ENCODE measurements at places on chromosomes 2 and 18.

GRCh38 chr2:208906330-208906729, 499.7 kb downstream of the PTH2R start:
- no peak for DNase-seq

DNA sequence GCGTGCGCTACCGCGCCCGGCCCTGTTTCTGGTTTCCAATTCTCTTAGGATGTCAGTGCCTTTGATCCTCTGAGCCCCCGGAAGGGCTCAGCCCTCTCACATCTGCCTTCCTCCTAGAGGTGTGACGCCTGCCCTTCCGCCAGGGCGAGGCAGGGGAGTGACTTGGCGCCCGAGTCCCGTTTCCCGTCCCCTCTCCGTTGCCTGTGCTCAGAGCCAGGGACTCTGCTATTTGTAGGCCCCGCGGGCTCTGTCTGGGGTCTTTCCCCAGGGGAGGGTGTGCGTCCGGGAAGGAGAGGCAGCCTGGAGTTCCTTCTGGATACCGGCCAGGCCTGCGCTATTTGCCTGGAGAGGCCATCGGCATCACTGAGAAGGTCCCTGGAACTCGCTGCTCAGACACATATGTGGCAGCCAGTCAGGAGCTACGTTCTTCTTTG, 103.7 kb upstream of the TAF1B start:
- no peak for DNase-seq

DNA sequence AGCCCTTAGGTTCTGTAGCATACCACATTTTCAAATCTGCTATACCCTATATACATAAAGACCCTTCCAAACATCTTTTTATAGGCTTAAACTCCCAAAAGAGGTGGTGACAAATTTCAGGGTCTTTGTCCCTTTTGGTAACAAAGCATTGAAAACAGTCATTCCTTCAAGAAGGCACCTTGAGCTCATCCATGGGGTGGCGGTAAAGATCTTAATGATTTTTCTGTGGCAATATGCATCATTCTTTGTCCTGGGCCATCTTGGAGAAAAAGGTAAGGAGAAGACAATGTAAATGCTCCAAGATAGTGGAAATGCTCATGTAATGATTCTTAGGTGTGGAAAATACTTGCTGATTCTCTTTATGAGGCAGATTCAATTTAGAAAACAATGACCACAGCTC, 890.5 kb downstream of the CNTNAP5 start:
- DNase-seq, result no peak

DNA sequence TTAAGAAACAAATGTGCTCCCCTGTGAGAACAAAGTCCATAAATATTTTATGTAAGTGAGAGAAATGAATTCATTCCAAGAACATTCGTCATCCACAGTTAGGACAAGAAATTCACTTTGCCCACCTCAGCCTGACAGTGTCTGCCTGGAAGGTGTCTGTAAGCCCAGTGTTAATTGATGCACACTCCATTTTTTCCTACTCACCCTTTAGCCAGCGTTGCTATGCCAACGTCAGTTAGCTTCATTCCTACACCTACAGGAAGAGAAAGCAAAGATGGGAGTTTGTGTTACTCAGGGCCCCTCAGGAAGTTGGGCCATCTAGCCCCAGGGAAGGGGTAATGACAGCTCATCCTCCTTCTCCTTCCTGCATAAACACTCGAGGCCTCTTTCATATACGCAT, 131.0 kb downstream of the ALPK2 start:
- no peak for DNase-seq

- no peak for DNase-seq
These were observed 37.0 kb upstream of the LYPD6B start for GRCh38 chr2:149001496-149001895.

DNA sequence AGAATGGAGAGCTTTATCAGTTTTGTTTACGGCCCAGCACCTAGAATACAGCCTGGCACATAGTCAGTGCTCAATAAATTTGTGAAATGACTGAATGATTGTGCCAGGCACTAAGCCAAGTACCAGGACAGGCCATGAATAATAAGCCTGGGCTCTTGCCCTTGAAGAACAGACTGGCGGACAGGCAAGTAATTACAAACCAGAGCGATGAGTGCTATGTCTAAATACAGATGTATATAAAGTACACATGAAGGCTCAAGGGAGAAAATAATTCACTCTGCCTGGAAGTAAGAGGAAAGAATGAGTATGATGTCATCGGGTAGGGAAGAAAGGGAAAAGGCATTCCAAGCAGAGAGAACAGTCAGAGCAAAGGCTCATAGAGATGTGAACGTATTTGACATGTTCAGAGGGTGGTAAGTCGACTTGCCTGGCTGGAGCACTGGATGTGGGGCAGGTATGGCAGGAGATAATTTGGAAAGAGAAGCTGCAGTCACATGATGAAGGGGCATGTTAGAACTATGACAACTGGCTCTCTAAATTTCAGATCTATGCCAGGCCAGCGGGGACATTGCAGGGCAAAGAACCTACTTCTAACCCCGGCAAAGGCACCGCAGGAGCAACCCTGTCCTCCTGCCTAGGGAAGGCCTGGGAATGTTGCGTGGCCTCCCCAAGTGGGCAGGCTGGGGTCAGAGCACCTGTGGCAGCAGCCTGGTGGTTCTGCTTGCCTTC, 119.1 kb upstream of the STPG4 start:
- no peak for DNase-seq

DNA sequence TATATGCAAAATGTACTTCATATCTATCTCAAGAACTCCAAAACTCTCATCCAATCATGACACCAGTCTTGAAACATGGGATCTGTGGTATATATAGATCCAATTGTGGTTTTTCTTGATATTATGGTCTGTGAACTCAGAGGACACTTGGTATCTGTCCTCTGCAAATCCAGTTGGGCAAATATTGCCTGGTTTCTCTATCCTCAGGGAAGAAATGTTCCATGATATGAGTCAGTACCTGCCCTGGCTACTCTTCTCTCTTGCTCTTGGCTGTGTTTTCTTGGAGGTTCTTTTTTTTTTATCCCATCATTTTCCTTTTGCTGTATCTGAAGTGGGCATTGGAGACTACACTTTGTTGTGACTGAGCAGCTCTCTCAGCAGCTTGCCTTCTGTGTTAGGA, 10.9 kb downstream of the NBEAL1 start:
- no peak for DNase-seq

GRCh38 chr18:44133483-44133882, 547.2 kb upstream of the SETBP1 start:
- no peak for DNase-seq

DNA sequence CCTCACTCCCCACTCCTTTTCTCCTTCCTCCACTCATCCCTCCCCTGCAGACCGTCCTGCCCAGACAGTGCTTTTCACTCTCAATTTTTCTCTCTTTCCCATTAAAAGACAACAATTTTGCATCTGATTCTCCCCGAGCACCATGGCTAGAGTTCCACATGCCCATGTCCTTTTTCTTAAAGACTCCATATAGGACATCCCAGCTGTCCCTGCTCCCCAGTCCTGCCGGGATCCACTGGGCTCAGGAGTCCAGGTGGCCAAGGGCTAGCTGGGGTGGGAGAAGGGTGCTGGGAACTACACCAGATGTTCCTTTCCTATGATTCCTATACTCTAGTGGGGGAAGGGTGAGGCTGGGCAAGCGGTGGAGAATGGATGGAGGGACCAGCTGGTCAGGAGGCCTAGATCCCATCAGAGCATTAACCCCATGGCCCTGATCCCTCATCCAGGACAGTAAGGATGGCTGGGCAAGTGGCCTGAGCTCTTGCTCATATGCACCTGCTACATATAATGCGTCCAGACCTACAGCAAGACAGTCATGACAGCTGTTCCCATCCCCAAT, 52.8 kb upstream of the RMDN2 start:
- no peak for DNase-seq

DNA sequence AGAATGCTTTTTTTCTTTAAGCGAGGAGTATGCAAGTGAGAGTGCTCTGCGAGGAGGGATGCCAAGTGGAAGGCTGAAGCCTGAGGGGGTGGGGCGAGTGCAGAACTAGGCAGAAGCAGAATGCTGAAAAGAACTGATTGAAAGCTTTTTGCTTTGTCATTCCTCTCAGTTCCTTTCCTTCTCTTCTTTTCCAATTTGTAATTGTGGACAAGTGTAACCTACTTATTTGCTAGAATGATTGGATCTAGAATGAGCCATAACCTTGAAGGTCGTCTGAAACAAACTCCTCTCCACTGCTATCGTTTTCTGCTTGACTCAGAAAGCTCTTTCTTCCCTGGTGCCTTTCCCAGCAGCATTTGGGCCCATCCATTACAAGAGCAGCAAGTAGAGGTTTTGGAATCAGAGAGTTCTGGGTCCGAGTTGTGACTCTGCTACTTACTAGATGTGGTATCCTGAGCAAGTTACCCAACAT, 115.3 kb downstream of the METTL8 start:
- no peak for DNase-seq

DNA sequence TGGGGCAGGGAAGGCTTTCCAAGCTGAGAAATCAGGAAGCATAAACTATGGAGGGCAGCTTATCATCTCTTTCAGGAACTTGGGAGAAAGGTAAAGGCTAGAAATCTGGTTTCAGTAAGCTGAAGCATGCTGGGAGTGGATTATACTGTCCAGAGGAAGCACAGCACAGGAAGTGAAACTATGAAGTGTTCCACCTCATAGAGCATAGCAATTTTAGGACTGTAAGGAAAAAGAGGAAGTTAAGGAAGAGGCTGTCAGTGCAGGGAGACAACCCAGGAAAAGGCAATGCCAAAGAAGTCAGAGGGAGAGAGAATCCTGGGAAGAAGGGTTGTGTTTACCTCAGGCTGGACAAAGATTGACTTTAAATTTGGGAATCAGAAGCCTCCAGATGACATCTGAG, 51.9 kb downstream of the EFEMP1 start:
- no peak for DNase-seq

DNA sequence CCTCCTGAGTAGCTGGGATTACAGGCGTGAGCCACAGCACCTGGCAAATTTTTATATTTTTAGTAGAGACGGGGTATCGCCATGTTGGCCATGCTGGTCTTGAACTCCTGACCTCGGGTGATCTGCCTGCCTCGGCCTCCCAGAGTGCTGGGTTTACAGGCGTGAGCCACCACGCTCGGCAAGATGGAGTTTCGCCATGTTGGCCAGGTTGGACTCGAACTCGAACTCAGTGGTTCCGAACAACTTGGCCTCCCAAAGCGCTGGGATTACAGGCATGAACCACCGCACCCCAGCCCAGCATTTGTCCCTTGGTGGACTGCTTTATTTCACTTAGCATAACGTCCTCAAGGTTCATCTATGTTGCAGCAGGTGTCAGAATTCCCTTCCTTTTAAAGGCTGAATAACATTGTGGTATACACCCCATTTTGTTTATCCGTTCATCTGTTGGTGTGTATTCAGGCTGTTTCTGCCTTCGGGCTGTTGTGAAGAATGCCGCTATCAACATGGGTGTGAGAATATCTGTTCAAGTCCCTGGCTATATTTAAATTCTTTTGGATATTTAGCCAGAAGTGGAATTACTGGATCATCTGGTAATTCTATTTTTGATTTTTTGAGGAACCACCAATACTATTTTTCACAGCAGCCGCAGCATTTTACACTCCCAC, 1.2 kb upstream of the CENPA start:
- DNase-seq, result no peak

- DNase-seq, result no peak
These were observed 9.3 kb downstream of the WNT10A start for GRCh38 chr2:218889937-218890336.

- DNase-seq, result no peak
These were observed 43.4 kb downstream of the ZCCHC2 start for GRCh38 chr18:62566199-62566598.

GRCh38 chr2:181853696-181854095, 37.8 kb upstream of the ITPRID2 start:
- no peak for DNase-seq

DNA sequence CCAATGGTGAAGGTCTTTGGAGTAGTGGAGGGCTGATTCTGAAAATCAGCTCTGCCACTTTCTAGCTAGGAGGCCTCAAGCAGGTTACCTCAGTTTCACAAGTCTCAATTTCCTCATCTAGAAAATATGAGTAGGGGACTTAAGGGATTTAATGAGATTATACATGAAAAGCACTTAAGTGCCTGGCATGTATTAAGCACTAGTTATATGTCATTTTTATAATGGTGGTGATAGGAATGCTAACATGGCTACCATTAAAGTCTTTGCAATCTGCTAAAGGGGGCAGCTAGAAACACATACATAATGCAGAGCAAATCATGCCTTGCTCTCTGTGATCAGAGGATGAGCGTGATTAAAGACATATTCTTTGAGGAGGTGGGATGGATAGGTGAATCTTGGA, 640.9 kb upstream of the ZEB2 start:
- no peak for DNase-seq

- DNase-seq, result no peak
These were observed 199.5 kb upstream of the DDX18 start for GRCh38 chr2:117614823-117615534.

DNA sequence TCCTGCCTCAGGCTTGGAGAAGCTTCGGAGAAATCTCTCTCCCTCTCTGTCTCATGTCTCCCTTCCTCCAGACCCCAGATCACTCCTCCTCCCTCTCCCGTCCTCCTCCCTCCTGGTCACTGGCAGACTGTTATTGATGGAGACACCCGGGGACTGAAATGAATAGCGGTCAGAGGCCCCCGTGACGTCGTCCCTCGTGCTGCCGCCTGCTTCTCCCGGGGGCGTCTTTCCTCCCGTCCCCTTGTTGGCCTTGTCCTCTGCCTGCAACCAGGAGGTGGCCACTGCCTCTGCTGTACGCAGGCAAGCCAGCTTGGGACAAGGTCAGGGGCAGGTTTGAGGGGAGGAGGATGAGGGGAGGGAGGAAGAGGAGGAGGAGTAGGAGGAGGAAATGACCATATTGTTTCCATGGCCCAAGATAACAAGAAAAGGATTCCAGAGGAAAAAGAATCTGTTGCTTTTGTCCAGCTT, 78.2 kb downstream of the CELF4 start:
- DNase-seq, result no peak

- DNase-seq, result no peak
These were observed 1646.8 kb upstream of the TMEFF2 start for GRCh38 chr2:193841384-193842150.

GRCh38 chr2:241574911-241575623, 16.5 kb downstream of the BOK start:
- DNase-seq, result no peak

- no peak for DNase-seq
These were observed 51.0 kb downstream of the WDPCP start for GRCh38 chr2:63537306-63537705.

GRCh38 chr2:10493075-10493633, 45.0 kb upstream of the ODC1 start:
- no peak for DNase-seq

DNA sequence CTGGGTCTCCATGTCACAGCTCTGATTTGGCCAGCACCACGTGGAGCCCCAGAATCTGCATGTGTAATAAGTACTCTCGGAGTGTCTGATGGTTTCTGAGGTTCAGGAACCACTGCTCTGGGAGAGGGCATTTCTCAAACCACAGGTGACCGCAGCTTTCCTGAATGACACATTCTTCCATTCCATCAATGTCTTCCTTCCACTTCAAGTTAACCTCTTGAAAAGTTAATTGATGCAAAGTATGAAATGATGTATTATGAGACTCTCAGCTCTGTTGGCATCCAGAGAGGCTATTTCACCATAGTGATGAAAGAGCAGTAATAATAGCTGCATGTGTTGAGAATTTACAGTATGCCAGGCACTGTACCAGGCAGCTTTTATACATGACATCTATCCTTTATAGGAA, 61.3 kb upstream of the CRIM1 start:
- DNase-seq, result no peak

GRCh38 chr2:44578471-44579093, 216.8 kb downstream of the CAMKMT start:
- DNase-seq, result no peak
